Stimulated activated naive CD8-positive, alpha-beta T cell treated with anti-CD3 and anti-CD28 coated beads, Interleukin-15, amount 100 ng/mL, for 72 hours (primary cell): ENCODE measurements at places on chromosomes 1 and 21.

DNA sequence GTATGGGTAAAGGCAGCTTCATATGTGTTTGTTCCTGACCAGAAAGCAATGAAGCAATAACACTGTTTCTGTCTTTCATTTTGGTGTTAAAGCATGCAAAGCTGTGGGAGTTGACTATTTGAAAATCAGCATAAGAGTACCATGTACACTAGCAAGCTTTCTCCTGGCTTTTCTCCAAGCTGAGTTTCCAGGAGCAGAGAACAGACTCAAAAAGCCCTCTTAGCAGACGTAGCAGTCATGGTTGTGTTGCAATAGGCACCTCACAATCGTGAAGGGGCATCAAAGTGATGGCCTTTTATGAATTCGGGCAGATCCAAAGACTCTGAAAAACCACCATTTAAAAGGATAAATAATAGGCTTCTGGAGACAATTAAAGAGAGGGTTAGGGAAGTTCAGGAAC is 159.7 kb downstream of the PTGER3 start:
- DNase-seq = no peak

- DNase-seq = no peak
Observed at GRCh38 chr1:109306832-109307273, at the start of gene MYBPHL. MYBPHL (minus strand) TSS chr1:109307011; CDS start chr1:109306991, 20 bp downstream.

- DNase-seq = no peak
Observed at GRCh38 chr1:93021539-93022134, 57.4 kb upstream of the MTF2 start.

DNA sequence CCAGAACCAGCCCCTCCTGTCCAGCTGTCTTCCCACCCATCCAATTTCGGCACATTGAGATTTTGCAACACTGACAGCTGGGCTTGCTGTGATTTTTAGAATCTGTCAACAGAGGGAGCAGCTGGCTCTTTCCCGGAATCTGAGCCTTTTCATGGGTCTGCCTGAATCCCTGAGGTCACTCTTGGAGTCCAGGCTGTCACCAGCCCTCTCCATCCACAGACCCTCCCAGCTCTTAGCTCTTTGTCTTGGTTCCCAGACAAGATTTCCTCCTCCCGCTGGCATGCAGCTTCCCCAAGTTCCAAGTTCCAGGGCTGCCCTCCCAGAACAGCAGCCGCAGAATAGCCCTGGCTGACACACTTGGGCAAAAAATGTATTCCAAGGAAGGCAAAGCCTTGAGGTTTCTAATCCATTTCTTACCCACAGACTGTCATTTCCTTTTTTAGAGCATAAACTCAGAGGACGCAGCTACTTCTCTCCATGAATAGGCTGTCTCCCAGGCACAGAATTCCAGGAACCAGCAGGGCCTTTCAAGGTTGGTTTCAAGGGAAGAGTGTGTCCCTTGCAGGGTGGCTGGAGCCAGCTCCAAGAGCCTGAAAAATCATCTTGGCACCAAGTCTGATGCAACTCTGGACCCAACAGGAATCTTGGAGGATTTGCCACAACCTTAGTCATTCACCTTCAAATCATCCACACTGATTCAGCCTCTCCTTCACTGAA is 7.1 kb upstream of the TMEM61 start:
- DNase-seq = no peak

DNA sequence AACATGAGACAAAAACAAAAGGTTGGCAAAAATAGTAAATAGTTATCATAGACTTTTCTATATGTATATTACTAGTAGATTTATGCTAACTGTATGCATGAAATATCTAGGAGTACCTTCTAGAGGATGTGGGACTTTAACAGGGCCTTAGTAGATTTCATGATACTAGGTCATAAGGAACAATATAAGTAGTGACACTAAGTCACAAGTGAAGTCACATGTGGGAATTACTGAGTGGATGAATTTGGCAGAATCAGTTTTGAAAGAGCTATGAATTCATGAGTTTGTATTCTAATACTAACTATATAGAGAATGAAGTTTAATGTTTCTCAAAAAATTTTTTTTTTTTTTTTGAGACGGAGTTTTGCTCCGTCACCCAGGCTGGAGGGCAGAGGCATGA is 53.1 kb upstream of the GPR25 start:
- DNase-seq = no peak

DNA sequence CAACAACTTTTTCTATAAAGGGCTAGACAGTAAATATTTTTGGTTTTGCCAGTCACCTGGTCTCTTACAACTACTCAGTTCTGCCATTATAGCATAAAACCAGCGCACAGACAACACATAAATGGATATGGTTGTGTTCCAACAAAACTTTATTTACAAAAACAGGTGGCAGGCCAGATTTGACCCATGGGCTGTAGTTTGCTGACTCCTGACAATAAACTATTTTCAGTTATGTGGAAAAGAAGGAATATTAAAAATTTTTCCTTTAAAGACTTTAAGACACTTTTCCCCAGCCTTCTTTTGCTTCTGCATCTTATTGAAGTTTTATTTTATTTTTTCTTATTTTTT is 16.0 kb downstream of the EIF2D start:
- no peak for DNase-seq

DNA sequence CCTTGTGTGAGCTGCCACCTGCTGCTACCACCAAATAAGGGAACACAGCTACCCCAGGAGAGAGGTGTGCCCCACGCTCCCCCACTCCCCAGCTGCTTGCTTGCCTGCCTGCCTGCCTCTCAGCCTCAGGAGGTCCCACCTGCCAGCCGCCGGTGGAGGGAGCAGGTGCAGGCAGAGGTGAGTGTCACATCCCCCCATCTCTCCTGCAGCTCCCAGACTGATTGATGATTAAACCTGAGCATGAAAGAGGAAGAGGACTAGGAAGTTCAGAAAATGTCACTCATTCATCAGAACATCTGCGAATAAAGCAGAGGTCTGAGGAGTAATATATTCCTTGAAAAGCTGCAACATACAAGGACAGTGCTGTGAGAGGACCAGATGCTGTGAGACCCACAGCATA is 58.6 kb upstream of the HIVEP3 start:
- DNase-seq = no peak

GRCh38 chr1:66022904-66023620 is 230.4 kb downstream of the PDE4B start:
- no peak for DNase-seq

DNA sequence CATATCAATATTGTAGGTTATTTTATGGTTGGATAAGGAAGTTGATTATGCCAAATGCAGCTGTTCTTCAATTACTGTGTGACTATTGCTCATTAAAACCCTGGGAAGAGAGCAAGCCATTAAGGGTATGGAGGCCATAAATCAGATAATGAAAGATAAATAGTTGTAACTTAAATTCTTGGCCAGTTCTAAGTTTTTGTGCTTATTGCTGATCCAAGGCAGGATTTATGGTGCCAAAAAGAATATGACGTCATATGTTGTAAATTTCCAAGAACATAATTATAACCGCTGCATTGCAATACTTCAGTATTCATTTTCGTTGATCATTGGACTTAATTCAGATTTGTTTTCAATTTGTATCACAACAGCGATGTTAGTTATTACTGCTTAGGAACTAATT is 211.6 kb downstream of the LRRC40 start:
- no peak for DNase-seq

DNA sequence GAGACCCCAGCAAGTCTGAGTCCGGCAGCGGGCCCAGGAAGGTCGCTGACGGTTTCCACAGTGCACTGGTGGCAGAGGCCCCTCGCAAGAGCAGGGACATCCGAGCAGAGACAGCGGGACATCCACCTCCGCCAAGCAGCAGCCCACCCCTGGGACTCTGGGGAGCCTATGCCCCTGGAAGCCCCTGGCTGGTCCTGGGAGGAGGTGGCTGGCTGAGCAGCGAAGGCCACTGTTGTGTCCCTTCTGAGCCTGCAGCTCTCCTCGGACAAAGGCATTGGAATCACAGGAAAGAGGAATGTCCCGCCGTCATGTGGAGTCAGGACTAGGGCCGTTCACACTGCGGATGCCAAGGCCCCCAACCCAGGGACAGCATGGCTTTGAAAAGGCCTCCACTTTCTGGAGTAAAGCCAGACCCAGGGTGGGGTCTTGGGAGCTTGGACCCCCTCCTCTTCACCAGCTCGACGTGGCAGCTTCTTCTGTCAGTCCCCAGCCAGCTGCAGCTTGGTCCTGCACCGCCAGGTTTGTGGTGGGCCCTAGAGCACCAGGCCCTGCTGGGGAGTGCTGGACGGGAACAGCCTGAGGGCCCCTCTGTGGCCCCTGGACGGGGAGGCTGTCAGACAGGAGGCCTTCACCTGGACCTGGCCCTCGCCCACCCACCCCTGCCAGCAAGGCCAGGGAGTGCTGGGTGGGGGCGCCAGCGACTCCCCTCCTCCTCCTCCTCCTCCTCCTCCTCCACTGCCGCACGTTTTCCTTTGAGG is 1.4 kb downstream of the MEGF6 start:
- no peak for DNase-seq

DNA sequence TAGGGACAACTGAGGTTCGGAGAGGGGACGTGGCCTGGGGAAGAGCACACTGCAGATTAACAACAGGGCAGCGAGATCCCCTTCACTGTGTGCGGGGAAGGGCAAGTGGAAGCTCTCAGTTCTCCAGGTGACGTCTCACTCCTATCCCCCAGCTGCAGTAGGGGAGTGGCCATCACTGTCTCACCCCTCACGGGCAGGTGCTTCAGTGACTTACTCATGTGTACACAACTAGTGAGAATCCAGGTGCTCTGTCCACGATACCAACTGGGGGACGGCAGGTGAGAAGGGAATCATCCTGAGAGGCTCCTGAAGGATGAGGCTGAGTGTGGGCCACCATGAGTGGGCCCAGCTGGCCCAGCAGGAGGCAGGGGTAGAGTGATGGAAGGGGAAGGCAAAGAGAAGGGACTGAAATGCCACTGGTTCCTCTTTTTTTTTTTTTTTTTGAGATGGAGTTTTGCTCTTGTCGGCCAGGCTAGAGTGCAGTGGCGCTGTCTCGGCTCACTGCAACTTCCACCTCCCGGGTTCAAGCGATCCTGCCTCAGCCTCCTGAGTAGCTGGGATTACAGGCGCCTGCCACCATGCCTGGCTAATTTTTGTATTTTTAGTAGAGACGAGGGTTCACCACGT is 25.9 kb downstream of the RHBG start:
- DNase-seq = no peak

DNA sequence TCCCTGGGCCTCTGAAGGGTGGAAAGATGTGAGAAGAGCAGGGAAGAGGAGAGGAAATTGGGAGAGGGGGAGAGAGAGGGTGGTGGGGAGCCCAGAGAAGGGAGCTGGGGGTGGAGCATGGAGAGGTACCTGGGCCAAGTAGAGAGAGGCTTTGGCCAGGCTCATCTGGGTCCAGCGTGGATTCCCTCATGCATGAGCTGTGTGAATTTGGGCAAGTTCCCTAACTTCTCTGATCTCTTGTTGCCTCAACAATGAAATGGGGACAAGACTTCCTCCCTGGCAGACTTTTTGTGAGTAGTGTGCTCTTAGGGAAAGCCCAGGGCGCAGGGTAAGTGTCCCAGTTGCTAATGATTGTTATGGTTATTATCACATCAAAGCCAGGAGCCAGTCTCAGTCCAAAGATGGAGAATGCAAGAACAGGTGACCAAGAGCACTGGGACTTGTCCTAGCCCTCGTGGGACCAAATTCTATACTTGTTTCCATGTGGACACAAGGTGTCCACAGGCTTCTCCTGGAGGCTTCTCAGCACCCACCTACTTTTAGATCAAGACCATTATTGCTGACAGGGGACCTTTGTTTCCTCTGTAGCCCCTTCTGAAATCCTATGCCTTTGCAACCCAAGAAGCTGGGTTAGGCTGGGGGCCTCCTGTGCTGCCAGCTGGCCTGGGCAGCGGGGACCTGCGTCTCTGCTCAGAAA is 13.9 kb downstream of the IL6R start:
- DNase-seq = no peak

DNA sequence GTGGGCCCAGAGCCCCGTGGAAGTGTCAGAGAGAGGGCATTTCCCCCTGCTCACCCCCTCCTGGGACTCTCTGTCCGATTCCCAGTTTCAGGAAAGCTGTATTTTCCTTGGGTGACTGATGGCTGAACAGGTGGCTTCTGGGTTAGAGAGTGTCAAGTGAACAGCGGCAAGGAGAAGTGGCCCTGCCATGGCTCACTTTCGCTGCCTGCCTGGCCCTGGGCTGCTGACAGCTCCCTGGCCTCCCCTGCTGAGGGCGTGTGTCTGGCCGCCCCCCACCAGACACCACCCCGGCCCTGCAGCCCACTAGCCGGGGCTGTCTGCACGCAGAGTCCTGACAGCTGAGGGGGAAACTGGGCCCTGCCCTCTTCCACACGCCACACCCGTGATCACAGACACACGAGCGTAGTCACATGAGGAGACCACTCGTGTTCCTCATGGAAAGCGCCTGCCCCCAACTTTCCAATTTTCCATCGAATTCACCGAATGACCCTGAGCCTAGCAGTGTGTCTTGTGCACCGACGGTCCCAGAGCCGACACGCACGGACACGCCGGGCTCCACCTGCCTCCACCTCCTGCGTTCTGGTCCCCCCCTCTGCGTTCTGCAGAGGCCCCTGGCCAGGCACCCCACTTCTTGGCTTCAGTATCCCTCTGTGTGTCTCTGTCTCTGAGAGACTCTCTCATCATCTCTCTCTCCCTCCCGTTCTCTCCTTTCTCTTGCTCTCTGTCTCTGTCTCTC is 60.6 kb upstream of the CASZ1 start:
- DNase-seq = no peak

DNA sequence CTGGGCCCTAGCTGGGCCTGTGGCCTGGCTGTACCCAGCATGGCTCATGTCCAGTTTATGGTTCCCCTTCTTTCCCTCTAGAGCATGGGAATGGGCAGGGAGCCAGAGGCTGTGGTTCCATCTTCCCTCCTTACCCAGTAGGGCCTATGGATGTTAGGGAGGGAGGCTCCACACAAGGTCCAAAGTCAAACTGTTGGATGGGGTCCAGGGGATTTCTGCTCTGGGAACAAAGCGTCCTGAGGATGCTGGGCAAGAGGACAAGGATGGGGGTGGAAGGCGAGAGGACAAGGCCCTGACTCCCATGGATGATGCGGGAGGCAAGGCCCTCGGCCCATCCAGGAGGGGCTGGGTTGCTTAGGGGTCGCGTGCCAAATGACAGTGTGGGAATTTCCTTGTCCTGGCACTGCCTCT is 17.3 kb downstream of the CSF1 start:
- DNase-seq = no peak

DNA sequence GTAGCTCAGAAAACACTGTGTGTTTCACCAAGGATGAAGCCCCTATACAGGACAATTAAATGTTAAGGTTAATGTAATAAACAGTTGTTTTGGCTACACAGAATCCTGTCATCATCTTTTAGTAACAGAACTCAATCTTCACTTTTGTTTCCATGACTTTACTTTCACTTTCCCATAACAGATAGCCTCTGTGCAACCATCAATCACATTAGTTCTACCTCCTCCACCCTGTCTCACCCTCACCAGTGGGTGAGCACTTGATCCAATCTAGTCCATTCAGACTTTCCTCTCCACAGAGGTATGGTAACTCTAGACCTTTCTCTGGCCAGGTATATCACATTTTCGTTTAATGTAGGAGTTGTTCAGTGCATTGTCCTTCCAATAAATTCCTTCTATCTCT is 1018.5 kb downstream of the ADGRL2 start:
- DNase-seq = no peak

- DNase-seq = no peak
Observed at GRCh38 chr21:16389643-16390042, 659.9 kb downstream of the USP25 start.

- no peak for DNase-seq
Observed at GRCh38 chr21:35853321-35854239, 206.7 kb downstream of the SETD4 start.
